ENCODE measurements at places on chromosomes 4 and X.

DNA sequence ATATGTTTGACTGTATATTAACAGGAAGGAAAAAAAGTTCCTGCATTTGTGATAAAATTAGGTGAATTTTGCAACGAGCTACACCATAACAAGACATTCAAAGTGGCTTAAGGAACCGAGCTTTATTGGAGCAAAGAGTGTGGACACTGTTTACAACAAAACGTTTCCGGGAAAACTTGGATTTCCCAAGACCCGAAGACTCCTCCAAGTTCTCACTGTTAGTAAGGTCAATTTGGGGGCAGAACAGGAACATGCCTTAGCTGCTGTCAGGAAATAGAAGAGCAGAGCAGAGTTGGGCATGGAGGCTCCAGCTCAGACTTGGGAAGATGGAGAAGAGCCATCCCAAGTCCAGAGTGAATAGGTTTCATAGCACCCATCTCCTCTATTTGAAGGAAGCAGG, 16.5 kb downstream of the ADH6 start:
- no peak for DNase-seq

DNA sequence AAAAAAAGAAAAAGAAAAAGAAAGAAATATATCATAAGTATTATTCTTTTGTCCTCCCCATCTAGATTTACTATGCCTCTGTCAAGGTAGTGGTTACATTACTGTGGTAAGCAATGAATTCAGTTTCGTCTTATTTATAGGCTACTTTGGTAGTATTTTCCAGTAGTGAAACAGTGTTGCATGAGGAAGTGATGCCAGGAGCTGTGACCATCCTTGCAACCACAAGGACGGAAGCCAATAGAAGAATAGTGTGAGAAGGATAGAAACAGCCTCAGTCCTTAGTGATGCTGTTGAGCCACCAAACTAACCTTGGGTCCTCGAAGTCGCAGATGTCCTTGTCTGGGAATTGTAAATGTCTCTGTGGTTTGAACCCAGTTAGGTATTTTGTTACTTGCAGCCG, 328.5 kb downstream of the PPP3CA start:
- no peak for DNase-seq

DNA sequence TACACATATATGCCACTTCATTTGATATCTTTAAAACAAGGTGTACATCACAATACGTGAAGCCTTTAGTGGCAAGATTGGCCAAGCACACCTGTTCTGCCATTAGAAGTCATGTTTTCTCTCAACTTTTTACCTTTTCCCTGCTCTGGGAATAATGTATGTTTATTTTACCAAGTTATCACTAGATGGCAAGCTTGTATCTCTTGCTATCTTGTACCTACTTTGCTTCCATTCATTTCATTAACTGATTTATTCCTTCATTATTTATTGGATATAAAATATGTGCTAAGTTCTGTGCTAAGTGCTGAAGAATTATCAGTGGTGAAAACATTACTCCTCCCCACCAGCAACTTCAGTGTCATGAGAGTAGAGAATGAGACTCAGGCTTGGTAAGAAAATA, 245.5 kb downstream of the ANK2 start:
- DNase-seq = no peak

DNA sequence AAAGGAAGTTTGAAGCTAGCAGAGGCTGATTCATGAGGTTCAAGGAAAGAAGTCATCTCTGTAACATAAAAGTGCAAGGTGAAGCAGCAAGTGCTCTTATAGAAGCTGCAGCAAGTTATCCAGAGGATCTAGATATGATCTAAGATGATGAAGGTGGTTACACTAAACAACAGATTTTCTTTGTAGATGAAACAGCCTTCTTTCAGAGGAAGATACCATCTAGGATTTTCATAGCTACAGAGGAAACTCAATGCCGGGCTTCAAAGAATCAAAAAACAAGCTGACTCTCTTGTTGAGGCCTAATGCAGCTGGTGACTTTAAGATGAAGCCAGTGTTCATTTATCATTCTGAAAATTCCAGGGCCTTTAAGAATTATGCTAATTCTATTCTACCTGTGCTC, 28.8 kb downstream of the NR0B1 start:
- no peak for DNase-seq

DNA sequence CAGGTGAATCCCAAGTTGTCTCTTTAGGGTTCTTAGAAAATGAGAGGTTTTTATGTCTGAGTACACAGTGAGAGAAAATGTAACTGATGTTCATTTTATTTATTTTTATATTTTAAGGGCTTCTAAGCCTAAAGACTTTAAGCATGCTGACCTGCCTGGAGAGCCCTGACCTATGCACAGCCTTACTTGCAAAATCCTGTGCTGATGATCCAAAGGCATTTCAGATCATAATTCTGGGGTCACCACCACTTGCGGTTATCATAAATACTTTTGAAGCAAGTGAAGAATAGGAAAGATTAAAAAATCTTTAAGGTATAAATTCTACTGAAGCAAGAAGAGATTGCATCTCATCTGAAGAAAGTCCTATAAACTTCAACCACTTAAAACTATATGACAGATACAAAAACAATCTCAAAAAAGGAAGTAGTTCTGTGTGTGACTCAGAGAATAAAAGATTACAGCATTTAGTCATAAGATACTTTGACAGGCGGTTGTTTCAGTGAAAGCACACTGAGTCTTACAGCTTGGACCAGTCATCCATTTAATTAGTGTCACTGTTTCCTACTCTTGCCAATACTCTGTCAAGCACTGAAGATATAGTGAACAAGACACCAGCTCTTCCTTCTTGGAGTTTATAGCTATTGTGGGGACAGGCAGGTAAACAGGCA, 245.2 kb upstream of the DIPK2B start:
- DNase-seq = no peak

DNA sequence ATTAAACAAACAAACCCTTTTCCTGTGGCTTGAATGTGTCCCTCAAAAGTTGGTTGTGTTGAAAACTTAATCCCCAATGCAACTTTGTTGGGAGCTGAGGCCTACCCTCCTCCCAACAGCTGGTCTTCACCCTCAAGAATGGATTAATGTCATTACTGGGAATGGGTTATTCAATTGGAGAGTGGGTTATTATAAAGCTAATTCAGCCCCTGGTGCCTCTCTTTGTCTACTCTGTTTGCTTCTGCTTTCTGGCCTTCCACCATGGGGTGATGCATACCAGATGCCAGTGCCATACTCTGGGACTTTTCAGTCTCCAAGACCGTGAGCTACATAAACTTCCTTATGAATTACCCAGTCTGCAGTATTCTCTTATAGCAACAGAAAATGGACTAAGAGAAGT, 706.5 kb downstream of the CCSER1 start:
- DNase-seq = no peak

DNA sequence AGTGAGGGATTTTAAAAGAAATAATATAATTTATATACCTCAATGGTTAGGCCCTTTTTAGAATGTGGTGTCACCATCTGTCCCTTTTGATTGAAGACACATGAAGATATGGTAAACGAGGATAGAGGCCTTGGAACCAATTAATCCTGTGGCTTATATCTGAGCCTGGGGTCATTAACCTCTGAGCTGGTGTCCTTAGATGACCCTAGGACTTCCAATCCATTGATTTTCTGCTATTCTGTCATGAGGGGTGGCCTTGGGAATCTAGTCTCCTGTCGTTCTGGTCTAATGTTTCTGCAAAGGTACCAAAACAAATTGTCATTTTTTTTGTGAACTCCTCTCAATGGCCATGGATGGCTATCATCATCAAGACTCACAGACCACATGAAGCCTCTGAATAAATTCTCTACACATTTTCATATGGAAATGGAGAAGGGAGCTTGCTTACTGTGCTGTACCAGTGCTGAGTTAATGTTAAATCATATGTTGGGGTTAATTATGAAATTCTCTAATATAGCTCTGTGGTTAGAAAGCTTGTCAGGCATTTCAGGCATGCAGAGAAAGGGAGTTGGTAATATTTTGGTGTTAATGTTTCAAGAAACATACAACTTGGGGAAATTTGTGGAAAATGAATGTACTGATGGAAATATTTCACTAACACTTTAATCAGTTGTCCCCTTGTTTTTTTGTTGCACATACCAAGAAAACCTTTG, 204.2 kb upstream of the IL15 start:
- DNase-seq = no peak

- DNase-seq = no peak
Measured at GRCh38 chr4:175273995-175274753, 356.0 kb downstream of the ADAM29 start.

DNA sequence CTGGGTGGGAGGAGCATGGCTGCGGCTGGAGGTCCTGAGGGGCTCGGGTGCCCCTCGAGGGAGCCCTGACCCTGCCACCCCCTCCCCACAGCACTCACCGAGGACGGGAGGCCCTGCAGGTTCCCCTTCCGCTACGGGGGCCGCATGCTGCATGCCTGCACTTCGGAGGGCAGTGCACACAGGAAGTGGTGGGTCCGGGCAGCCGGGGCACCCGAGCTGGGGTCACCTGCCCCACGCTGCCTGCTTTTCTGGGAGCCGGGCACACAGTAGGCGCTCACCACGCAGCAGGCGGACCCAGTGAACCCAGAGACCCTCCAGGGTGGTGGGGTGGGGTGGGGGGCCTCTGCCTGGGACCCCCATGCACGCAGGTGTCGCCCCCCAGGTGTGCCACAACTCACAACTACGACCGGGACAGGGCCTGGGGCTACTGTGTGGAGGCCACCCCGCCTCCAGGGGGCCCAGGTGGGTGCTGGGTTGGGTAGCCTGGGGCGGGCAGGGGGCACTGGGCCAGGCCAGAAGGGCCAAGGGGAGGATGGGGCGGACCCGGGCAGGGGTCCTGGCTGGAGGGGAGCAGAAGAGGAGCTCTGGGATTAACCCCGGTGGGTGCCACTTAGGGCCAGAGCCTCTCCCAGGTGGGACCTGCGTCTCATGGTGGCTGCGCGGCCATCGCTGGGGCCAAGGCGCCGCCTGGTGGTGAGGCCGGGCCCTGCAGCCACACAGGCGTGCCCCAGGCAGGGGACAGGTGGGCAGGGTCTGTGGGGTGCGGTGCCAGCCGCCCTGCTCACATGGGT, 1.4 kb downstream of the HGFAC start:
- peak; percentile 51 for DNase-seq

DNA sequence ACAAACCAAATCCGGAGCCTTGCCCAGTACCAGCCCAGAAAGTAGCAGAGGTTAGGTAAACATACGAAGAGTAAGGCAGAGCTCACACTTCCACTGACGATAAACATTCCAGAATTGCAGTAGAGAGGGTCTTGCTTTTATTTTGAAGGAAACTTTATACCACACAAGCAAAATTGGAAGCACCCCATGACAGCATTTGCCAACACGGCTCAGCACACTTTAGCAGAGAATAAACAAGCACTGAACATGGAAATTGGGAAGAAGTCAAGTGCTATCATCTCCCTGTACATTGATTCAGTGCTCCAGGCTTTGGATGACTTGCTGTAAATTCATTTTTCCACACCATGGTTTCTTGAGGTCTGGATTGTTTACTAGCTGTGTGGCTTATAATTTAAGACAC, 160.7 kb upstream of the FAM47C start:
- no peak for DNase-seq
